NCI-H446 (cell line): ENCODE measurements at places on chromosomes 6 and 20.

DNA sequence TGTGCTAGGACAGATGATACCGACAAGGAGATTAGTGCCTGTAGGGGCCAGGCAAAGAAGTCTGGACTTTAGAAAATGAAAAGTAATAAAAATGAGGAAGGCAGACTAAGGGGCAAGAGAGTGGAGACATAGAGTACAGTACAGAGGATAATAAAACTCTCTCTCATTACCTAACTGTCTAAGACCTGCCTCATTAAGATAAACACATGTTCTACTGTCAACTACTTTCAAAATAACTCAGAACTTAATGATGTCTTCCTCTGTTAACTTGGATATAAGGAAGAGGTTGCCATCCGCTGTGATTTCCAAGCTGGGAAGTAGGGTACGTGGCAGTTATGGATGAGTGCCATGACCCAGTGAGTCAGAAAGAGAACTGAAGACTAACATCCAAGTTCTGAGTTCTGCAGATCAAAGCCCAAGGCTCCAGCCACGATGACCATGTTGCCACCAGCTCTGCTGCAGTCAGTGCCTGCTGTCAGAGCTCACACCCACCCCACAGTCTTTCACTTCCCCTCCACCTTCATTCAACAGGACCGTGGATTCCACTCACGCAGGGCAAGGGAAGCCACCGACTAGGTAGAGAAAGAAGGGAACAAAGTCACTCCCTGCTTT is 81.8 kb downstream of the KIF16B start:
- DNase-seq = peak; percentile 53

GRCh38 chr20:4443016-4443415 is 278.7 kb upstream of the PRND start:
- no peak for DNase-seq

DNA sequence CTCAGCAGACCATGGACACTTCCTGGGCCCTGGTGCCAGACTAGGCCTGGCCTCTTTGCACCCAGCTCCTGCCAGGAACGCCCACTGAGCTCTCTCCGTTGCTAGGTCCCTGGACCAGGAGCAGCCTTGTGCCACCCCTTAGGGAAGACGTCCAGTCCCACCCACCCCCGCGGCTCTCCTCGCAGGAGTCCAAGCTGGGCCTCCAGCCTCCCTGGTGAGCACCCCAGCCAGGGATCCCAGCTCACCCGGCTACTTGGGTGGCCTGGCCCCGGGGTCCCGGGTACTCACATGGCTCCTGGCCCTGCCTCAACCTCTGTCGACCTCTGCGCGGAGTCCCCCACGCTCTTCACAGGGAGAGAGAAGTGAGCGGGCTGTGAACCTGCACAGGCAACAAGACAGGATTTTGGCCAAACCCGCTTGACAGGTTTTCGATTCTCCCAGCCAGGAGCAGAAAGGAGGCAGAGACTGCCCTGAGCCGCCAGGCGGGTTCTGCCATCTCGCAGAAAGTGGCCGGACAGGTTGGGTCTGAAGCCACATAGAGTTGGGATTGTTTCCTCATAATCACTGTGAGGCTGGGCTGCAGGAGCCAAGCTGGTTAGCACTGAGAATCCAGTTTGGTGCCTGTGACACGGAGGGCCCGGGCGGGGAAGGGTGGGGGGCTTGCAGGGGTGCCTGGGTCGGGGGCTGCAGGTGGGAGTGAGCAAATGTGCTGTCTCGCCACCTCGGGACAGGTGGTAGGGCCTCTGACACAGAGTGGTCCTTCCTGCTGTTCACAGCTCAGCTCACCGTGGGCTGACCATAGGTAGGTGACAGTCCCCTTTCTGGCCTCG is at the start of gene RBBP8NL:
RBBP8NL (minus strand) TSS at position 368 of the 830 bp plus-strand sequence. CDS start 7,892 bp downstream, outside the sequence.
- no peak for DNase-seq

- DNase-seq = no peak
Measured at GRCh38 chr6:129619579-129620233, 90.3 kb downstream of the ARHGAP18 start.

DNA sequence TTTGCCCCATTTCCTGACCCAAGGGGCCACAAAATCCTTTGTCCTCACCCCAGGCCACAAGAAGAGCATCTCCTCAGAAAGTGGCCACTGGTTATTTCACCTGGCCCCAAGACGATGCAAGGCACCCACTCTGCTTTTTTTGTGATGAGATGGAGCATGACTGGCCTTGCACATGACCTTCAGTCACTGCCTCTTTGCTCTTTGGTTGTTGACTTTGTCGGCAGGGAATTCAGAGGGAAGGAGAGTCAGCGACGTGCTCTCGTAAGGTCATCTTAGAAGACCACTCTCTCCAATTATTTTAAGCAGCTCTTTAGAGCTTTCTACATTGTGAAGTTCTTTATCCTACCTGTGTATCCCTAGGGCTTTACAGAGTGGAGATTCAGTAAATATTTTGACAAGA is 306.7 kb downstream of the PLCB1 start:
- no peak for DNase-seq

- peak; percentile 22 for DNase-seq
Measured at GRCh38 chr20:22890594-22891300, 144.4 kb upstream of the SSTR4 start.

DNA sequence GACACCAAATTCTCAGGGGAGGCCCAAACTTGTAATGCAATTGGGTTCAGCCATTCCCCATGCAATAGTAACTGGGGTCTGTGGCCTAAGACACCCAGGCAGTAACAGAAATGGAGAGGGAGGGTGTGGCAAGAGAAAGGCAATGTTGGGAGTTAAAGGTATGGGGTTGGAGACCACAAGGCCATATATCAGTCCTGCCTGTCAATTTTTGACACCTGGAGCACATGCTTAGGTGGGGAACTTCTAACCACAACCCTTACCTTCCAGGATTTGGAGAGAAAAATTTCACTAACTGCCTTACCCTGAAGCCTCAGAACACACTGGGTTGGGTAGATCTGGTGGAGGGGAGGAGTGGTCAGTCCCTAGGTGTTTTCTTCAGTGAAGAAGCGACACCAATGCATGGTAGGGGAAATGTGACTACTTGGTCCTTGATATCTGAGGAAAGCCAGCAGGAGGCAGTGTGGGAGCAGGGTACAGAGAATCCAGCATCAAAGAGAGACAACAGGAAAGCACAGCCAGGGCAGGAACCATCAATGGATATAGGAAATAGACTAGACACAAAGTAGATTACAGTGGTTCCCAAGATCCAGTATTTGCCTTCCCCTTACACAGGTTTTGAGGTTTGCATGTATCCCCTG is 6.8 kb upstream of the USP49 start:
- no peak for DNase-seq

- no peak for DNase-seq
Measured at GRCh38 chr20:7989379-7989778, 30.2 kb downstream of the TMX4 start.

GRCh38 chr6:21967056-21967974 is 329.5 kb downstream of the PRL start:
- DNase-seq = no peak
